K562 (cell line): ENCODE measurements at places on chromosomes 5 and 9.
A peak's percentile ranks its signal among the peaks of the same experiment; 100 is the strongest.

DNA sequence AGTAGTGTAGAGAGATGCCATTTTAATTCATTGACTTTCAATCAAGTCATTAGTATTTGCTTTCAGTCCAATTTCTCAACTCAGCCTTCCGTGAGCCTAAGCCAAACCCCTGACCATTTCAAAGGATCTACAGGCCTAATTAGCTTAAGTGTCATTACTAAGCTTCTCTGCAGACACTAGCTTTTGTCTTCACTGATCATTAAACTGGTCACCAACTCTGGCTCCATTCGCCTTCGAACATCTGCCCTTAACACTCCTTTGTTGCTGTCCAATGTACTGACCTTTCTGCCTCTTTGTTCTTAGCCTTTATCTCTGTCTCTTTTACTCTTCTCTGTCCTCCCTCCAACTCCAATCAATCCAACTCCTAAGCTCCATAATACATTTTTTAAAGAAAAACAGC is 299.3 kb downstream of the DIRAS2 start:
- no peak for DNase-seq

GRCh38 chr5:94751460-94751859 is 133.0 kb downstream of the SLF1 start:
- no peak for DNase-seq

DNA sequence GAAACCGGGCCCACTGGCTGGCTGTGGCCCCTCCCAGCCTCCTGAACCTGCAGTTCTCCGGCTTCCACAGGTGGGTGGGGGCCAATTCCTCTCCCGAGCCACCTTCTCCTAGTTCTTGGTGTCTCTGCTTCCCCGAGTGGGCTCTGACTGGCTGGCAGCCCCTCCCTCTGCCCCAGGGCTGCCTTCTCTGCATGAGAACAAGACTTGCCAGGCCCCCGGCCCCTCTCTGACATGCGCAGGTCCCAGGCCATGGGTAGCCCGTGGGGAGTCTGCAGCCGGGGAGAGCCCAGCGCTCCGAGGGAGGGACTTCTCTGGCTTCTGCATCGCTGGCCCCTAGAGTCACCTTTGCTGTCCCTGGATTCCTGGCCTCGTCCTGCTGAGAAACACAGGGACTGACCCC is 421.7 kb downstream of the IRX2 start:
- no peak for DNase-seq

GRCh38 chr5:88089719-88090390 is 178.8 kb downstream of the TMEM161B start:
- DNase-seq: no peak

DNA sequence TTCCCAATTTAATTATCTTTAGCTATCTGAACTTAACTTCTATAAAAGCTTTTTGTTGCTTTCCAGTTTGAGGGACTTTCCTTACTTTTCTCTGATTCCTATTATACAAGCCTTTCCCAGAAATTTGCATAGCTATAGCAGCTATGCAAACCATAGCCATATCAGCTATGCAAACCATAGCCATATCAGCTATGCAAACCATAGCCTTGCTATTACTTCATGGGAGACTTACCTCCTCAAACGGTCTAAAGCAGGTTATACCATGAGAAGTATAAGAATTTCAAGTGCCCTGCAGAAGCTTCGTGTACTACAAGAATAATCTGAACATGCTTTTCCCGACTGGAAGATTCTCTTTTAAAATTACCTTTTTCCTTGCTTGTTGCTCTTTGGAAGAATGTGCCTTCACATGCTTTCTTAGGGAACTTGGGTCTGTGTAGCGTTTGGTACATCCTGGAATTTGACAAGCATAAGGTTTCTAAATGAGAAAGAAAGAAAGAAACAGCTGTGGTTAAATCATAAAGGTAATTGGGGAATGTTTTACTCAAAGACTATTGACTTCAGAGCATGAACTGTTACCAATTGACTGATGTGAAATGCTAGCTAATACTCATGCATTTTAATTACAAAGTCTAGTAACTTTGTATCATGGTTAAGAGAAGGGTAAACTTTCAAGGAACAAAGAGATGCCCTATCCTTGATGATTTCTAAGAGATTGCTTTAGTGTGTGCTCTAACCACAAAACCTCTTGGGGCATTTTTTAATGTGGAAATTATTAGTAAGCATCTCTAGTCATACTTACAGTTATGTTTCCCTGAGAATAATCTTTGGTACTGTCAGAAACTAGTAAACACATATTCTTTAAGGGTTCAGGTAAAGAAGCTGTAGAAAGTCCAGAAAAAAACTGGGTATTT is 367.6 kb downstream of the GLIS3 start:
- no peak for DNase-seq

DNA sequence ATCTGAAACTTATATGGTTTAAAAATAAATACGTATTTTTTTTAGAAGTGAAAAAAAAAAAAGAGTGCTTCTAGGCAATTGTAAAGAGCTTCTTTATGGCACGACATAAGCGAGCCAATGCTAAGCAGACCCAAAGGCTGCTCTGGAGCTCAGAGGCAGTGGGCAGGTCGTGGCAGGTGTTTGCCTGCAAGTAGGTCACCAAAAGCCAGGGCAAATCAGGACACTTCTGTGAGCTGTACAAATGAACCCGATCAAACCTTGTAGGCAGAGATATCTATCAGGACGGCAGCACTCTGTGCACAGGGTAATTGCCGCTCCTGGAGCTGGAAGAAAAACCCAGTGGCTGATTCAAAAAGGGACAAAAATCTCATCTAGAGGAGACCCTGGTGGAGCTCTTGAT is 75.9 kb downstream of the IRX2 start:
- no peak for DNase-seq

- no peak for DNase-seq
These were observed 64.6 kb upstream of the RASGRF2 start for GRCh38 chr5:80895523-80895922.

- DNase-seq: peak; percentile 13
These were observed 50.3 kb downstream of the GNAQ start for GRCh38 chr9:77981332-77981731.

- DNase-seq: no peak
These were observed 344.5 kb downstream of the EBF1 start for GRCh38 chr5:158755221-158755620.

GRCh38 chr9:128428644-128429512 is 8.2 kb downstream of the CERCAM start:
- peak; percentile 88 for DNase-seq

DNA sequence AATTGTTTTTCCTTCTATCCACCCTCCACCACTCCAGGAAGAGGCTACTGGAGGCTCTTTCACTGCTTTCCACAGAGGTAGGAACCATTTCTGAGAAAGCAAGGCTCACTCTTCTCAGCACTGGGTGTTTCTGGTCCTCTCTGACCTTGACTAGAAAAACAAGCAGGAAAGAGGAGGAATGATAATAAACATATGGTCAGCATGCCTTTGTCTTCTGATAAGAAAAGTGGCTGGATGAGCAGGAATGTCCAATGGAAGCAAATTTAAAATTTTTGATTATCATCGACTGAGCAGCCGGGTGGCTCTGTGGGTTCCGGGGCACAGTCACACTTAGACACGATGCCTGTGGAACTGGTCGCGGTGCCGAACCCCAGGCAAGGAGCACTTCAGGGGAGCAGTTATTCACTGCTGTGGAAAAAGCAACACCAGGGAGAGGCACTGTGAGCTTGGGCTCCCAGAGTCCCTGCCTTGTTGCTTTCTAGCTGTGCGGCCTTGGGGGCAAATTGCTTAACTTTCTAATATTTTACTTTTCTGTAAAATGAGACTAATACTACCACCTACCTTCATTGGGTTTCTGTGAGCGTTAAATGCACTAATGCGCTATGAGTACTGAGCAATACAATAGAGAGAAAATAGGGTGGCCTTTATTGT is 157.0 kb upstream of the LHFPL2 start:
- no peak for DNase-seq

- DNase-seq: no peak
These were observed 29.3 kb downstream of the UBE2R2 start for GRCh38 chr9:33846231-33846630.

DNA sequence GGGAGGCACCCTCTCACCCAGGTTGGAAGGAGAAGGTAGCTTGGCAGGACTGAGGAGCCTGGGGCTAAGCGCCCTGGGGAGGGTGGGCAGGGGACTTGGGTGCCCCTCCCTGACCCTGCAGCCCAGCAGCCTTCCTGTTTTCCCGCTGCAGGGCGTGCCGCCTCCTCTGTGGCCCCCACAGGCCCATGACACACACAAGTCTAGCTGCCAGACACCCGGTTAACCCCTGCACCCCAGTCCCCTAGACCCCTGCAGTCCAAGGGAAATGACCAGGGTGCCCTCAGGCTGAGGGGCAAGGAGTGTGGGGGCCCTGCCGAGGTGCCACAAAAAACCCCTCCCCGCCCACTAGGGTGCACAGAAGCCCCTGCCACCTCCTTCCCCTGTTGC is 33.0 kb downstream of the GOLGA2 start:
- DNase-seq: no peak

GRCh38 chr5:137665678-137666460 is 70.0 kb downstream of the KLHL3 start:
- no peak for DNase-seq

DNA sequence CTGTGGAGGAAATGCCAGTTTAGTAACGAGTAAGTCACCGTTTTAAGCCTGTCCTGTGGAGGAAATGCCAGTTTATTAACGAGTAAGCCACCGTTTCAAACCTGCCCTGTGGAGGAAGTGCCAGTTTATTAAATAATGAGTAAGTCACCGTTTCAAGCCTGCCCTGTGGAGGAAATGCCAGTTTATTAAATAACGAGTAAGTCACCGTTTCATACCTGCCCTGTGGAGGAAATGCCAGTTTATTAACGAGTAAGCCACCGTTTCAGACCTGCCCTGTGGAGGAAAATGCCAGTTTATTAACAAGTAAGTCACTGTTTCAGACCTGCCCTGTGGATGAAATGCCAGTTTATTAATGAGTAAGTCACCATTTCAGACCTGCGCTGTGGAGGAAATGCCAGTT is 18.9 kb upstream of the PDCD6 start:
- no peak for DNase-seq

GRCh38 chr9:121271368-121272341 is 3.7 kb downstream of the GSN start:
- DNase-seq: no peak

GRCh38 chr9:125143377-125144090 is at the start of gene SCAI:
Gene SCAI (minus strand): TSS chr9:125143528. CDS start chr9:125143437, 91 bp downstream.
- DNase-seq: peak; percentile 99

GRCh38 chr5:127210042-127210441 is 80.6 kb upstream of the MEGF10 start:
- no peak for DNase-seq

DNA sequence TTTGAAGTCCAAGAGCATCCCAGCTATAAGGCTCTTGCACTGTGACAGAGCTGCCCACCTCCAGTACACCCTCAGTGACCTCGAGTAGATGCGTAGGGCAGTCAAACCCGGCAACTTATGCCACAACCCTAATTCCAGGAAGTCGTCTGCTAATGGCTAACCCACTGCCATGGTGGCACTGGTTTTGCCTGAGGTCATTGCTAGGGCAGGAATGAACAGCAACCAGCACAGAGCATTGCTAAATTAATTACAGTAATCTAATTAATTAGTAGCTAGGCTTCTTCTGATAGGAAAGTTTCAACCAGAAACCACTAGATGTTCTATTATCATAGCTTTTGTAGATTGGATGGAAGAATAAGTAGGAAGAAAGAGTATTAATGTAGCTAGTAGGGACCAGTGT is 122.8 kb downstream of the DPYSL3 start:
- no peak for DNase-seq

DNA sequence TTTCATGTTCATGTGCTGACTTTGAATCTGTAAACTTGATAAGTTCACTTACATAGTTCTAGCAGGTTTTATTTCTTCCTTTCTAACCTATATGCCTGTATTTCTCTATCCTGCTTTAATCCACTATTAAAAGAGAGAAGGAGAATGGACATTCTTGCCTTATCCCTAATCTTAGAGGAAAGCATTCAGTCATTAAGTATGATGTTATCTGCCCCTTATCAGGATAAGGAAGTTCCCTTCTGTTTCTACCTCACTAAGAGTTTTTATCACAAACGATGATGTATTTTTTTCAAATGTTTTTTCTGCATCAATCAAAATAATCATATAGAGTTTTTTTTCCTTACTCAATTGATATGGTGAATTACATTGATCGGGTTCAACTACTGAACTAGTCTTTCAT is 33.1 kb downstream of the DRD1 start:
- DNase-seq: no peak

GRCh38 chr5:99030906-99031440 is 102.2 kb upstream of the CHD1 start:
- DNase-seq: no peak

DNA sequence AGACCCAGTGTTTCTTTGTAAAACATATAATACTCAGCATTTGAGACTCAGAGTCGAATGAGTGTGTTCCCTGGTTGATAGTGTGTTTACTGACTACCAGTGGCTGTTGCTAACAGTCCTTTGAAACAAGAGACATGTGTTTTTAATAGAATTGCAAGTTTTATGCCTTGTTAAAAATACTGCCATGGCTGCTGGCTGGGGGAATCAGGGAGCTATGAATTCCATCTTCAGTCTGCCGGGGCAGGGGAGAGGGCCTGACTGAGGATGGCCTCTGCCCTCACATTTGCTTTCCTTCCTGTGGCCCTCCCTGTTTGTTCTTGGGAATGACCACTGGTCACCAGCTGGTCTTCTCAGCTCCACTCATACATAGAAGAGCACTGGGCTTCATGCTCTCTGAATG is 63.8 kb downstream of the PDZD2 start:
- DNase-seq: no peak

GRCh38 chr9:19385786-19386501 is 5.9 kb upstream of the RPS6 start:
- no peak for DNase-seq

GRCh38 chr9:84856181-84856632 is 186.7 kb downstream of the NTRK2 start:
- no peak for DNase-seq

GRCh38 chr5:65695896-65696295 is 26.0 kb downstream of the SGTB start:
- DNase-seq: no peak

GRCh38 chr9:113464286-113464660 is 746 bp downstream of the RGS3 start:
- no peak for DNase-seq

GRCh38 chr9:121992571-121993212 is 100.4 kb downstream of the TTLL11 start:
- peak; percentile 79 for DNase-seq

- DNase-seq: no peak
These were observed 191.5 kb upstream of the GNA14 start for GRCh38 chr9:77839459-77840140.

DNA sequence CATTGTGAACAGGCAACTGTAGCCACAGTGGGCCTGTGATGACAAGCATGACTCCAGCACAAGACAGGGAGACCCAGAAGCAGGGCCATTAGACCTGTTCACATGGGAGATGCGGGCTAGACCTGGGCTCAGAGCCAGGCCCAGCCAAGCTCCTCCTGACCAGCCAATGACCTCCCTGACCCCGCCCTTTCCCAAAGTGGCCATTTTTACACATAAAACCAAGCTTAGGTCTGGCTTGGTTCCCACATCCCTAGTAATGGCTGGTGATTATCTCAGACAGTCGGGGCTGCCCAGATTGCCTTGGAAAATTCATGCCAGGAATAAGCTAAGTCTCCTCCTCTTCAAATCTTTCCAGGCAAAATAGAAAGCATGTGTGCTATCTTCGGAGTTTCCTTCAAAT is 94.1 kb downstream of the FRMD3 start:
- DNase-seq: peak; percentile 13

GRCh38 chr5:148735301-148735835 is 81.0 kb upstream of the HTR4 start:
- DNase-seq: no peak

GRCh38 chr5:2508514-2508913 is 243.0 kb downstream of the IRX2 start:
- no peak for DNase-seq

- DNase-seq: no peak
These were observed 79.9 kb downstream of the FNBP1 start for GRCh38 chr9:129962889-129963703.
